Ammon's horn (tissue), 1 donor: ENCODE measurements at places on chromosomes 2 and 18.

GRCh38 chr18:26057344-26057773 lies 33.1 kb downstream of the SS18 start:
- peak; percentile 56 for DNase-seq

GRCh38 chr2:184599054-184599871 lies 934 bp downstream of the ZNF804A start:
- peak; percentile 42 for DNase-seq

DNA sequence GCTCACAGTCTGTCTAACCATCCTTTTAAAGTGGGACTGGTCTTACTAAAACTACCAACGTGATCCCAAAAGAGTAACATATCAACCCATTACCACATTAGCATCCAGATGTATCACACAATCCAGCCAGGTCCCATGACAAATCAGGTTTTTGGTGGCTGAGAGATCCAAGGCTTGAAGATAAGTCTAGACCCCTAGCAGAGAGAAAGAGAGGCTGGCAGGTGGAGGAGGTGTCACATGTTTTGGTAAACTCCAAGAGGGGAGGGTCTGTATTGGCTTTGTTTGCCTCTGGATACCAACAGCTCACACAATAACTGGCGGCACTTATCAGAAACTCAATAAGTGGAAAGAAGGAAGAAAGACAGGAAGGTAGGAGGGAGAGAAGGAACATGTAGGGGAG lies 357.6 kb downstream of the SS18 start:
- no peak for DNase-seq

- peak; percentile 90 for DNase-seq
These were observed 58.1 kb upstream of the SDC1 start for GRCh38 chr2:20282916-20283592.

GRCh38 chr2:41743324-41743723 lies 304.5 kb upstream of the PKDCC start:
- no peak for DNase-seq

- peak; percentile 73 for DNase-seq
These were observed 63.8 kb downstream of the PDE11A start for GRCh38 chr2:178008636-178009289.

GRCh38 chr2:17584689-17585088 lies 44.2 kb downstream of the VSNL1 start:
- no peak for DNase-seq

DNA sequence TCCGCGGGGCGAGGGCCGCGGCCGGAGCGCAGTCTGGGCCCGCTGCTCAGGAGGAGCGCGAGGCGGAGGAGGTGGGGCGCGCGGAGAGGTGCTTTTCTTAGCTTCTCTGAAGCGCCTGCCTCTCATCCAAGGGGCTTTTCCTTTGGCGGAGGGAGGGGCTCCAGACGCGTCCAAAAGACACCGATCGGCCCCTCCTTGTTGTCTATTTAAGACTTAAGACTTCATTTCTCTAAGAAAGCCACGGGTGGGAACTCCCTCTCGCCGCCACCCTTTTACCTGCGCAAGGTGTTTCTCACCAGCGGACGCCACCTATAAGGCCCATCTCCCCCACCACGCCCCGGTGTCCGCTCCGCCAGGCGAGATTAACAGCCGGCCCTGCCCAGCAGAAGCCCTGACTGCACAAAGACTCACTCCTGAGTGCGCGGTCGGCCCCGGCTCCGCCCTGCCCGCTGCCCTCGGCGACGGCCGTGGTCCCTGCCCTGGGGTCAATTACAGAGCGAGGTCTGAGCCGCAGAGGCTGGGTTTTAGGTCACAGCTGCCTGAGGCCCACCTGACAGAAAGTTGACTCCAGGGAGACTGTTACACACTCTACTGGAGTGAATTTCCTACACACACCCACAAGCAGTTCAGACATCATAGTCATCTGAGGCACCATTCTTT lies at the start of gene DSC2:
DSC2 (minus strand) TSS at position 397 of the 660 bp plus-strand sequence. CDS start 450 bp downstream, outside the sequence.
- DNase-seq: no peak

DNA sequence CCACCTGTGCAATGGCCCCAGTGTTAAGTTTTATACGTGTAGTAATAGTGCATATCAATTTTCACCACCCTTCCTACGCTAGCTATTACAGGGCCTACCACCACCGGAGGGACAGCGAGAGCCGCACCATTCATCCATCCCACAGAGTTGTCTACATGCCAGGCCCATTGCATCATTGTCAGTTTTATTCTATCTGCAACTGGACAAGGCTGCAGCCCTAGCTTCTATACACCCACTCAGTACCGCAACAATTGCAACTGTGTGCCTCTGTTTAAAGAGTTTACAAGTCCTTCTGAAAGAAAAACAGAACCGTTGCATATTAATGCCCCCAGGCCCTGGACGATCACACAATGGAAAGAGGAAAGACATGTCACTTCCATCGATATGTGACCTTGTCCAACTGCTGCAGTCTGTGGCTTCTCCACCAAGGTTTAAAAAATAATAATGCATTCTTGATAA lies 58.6 kb downstream of the ZEB2 start:
- peak; percentile 94 for DNase-seq

DNA sequence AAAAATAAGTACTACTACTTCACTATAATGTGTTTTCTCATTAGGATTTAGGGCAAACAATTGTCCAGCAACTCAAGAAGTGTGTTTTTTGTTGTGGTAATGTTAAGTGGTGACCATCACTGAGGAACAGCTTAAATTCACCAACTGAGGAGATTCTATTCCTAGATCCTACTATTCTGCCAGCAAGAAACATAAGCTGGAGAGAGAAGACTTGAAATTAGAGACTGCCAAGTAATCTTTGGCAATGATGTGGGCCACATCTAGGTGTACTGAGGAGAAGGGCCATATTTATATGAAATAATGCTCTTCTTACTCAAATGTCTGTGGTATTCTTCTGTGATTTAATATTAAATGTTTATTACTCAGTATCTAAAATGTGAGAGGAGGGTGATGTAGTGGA lies 44.3 kb upstream of the MSTN start:
- no peak for DNase-seq

GRCh38 chr2:48733067-48733503 lies 22.4 kb downstream of the LHCGR start:
- no peak for DNase-seq

DNA sequence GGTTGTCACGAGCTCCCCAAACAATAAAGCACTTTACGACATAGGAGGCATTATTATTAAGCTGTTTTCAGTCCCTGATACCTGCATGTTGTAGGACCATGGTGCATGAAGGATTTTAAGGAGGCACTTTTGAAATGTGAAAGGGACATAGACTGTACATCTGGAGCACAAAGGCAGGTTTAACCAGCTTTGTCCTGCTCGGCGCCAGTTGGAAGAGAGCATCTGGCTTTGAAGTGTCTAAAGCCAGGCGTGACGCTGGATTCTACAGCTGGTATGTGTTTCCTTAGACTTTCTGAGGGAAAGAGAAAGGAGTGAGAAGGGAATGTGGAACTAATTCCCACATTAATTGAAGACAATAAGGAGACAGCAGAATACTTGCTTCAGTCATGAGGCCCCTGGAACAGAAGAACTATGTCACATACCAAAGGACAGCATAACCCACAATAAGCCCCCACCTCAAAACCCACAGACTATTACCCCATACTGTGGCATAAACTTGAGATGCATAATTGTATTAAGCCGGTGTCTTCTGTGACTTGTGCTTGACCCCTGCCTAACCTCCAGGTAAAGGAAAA lies 381.0 kb upstream of the MEX3C start:
- DNase-seq: no peak

DNA sequence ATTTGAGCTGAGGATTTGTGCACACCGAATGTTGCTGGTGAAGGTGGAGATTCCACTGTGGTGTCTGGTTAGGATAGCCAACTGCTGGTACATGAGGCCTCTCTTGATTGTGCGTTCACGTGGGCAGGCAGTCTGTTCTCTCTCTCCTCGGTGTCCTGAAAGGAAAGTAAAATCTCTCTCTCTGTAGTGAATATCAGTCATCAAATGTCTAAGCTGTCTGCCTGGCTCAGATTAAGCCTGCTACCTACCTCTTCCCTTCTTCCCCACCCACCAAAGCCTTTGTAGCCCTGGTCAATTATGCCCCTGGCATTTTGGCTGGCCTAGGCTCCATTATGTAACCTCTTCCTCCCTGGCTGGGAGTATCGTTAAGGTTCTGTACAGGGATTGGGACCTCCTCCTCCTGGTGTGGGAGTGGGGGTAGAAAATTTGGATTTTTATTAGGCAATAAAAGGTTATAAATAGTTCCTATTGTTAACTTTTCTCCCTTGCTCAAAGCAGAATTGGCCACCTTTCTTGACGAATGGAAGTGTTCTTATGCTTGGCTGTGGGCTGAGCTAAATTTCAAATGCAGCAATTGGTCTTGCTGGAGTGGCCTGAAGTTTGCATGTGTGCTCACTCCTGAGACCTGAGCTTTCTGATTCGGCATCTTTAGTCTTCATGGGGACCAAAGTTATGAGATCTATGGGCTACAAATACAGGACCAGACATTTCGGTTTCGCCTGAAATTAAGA lies 148.8 kb downstream of the WDSUB1 start:
- peak; percentile 54 for DNase-seq

- DNase-seq: no peak
These were observed 28.6 kb downstream of the BOD1L2 start for GRCh38 chr18:57175532-57175931.

DNA sequence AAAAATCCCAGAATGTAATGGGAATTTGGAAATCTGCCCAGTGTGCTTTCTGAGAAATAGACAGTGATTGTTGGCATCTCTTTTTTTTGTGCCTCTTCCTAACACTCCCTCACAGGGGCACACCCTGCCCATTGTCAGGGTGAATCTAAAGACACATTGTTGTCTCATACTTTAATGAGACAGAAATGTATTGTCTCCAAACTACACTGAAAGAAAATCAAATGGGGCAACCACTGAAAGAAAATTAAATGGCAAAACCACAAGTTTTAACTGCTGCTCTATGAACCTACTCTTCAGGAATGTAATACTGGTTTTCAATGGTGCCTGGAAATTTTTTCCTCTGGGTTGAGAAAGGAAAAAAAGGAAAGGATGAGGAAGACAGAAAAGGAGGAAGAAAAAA lies 43.2 kb upstream of the GLS start:
- peak; percentile 21 for DNase-seq
